ENCODE measurements at places on chromosomes 4 and X.

DNA sequence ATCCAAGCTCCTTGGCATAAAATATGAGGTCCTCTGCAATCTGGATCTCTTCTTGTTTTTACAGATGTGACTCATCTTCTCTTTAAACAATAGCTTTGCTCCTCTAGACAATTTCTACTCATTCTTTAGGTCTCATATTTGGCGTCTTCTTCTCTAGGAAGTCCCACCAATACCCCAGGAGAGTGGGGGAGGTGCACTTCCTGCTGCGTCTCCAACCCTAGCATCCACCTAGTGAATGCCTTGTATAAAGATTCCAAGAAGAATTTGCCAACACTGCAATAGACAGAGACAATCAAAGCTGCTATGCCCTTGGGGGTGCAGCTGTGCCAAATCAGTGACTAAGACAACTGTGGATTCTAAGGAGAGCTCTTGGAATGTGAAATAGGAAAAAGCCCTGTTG lies 45.7 kb upstream of the SLC10A7 start:
- no peak for DNase-seq

DNA sequence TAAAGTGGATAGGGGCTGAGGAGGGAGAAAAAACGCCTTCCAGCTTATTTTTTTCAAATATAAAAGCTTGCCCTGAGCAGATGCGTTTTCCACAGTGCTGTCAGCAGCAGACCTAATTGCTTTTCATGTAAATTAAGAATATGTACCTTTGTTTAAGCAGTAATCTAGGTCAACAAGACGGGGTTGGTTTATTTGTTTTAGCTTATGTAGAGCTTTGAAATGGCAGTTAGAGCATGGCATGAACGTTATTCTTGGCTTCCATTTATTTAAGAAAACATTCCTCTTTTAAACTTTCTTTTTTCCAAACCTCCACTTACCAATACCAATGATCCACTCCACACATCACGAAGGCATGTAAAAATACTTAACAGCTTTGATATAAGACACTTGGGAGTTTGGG lies 220.3 kb upstream of the TENM3 start:
- DNase-seq: no peak

DNA sequence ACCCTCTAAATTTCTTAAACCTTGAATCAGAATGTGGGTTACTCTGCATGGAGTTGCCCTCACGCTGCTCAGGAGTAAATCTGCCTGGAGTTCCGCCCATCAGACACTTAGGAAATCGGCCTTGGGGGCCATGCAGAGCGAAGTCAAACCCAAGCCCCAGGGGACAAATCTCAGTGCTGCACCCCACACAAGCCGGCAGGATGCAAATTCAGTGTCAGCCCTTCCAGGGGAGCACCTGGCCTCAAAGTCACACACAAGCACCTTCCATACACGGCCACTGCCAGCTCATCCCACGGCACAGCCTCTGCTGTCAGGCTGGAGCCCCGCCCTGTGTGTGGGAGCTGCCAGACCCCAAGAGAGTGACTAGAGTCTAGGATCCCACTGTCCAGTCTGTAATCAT lies 27.4 kb downstream of the RNF212 start:
- no peak for DNase-seq

DNA sequence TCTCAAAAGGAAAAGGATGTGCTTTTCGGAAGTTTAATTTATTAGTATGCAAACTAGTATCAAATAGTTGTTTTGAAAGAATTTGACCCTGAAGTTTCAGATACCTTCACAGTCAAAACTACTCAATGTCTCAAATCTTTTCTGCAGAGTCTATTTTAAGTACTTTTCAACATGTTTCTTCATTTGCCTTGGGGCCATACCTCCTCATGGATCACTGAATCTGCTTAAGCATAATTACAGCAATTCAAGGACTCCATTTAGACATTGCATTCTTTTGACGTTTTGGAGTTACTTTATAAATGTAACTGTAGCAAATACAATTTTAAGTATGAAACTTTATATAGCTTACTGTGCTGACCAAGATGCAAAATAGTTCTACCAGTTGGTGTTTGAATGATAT lies 25.5 kb downstream of the PALLD start:
- no peak for DNase-seq

All from astrocyte of the cerebellum (primary cell).